Hematopoietic multipotent progenitor cell treated with erythropoietin and hydrocortisone succinate and interleukin-3 and kit ligand, for 8 days (in vitro differentiated cells): ENCODE measurements at places on chromosomes 6 and 20.
A peak's percentile ranks its signal among the peaks of the same experiment; 100 is the strongest.

DNA sequence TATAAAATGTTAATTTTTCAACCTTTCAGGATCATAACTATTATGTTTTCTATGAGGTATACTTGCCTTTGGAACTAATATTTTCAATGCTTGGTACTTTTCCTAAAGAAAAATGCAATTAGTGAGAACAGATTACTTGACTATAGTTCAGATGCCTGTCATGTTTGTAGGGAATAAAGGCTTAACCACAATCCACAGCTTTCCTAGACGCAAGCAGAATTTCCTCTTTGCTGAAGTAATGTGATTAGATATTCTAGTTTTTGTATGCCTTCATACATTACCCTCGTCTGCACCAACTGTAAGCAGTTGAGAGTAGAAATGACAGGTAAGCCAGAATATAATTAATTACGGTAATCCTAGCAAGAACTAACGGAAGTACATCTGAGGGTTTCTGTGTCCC lies 581.4 kb upstream of the MMS22L start:
- no peak for DNase-seq

- DNase-seq = peak; percentile 91
Measured at GRCh38 chr6:126118058-126118755, 131.9 kb downstream of the TRMT11 start.

- DNase-seq = no peak
Measured at GRCh38 chr20:61744691-61745396, 320.8 kb downstream of the TAF4 start.

- DNase-seq = no peak
Measured at GRCh38 chr20:35458388-35458787, 3.0 kb downstream of the CEP250 start.

DNA sequence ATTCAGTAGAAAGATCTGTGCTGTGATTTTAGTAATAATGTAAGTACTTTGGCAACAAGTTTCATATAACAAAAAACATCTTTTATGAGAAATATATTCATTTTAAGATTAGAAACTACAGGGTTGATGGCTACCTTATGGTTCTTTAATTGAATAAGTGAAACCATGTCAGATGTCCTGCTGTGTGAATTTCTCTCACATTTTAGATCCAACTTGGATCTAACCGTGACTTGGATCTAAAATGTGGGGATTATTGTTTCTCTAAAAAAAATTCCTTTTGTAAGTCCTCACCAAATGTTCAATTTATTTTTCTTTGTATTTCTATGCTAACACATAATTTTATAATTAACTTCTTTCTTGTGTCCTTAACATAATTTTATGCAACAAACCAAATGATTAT lies 30.4 kb downstream of the ZC2HC1B start:
- no peak for DNase-seq

- no peak for DNase-seq
Measured at GRCh38 chr6:138640028-138640427, 133.5 kb upstream of the CCDC28A start.

- DNase-seq = no peak
Measured at GRCh38 chr6:83824388-83824801, 28.8 kb upstream of the RIPPLY2 start.

GRCh38 chr6:108850669-108851465 lies 2.6 kb downstream of the ARMC2 start:
- no peak for DNase-seq

DNA sequence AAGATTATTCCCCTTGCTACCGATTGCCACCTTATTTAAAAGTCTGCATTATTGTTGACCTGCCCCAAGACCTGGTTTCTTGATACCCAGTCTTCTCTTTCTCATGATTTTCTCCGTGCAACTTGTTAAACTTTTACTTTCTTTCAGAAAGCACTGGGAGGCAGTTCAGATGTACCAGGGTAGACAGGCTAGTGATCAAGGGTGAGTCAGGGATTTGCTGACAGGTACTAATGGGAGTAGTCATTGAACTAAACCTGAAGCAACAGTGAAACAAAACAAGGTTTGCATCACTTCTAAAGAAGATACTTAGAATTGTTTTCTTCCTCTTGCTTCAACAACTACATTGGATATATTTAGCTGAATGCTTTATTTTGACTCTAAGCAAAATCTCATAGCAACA lies 124.4 kb downstream of the KCNQ5 start:
- no peak for DNase-seq

GRCh38 chr6:139402876-139403386 lies 28.5 kb upstream of the CITED2 start:
- no peak for DNase-seq

- DNase-seq = no peak
Measured at GRCh38 chr6:111810294-111811131, 62.7 kb downstream of the FYN start.

DNA sequence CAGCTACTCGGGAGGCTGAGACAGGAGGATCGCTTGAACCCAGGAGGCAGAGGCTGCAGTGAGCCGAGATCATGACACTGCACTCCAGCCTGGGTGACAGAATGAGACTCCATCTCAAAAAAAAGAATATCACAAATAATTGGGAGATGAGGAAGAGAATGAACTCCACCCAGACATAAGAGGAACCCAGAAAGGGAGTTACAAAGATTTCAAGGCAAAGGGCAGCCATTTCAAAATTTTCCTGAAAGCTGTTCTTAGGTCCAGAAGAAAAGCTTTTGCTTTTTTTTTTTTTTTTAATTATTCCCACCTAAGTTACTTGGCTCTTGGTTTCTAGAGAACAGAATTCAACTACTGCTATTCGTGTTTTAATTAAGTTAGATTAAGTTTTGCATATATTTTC lies 23.8 kb downstream of the MYB start:
- no peak for DNase-seq

- no peak for DNase-seq
Measured at GRCh38 chr6:129253727-129254126, 370.8 kb downstream of the LAMA2 start.

DNA sequence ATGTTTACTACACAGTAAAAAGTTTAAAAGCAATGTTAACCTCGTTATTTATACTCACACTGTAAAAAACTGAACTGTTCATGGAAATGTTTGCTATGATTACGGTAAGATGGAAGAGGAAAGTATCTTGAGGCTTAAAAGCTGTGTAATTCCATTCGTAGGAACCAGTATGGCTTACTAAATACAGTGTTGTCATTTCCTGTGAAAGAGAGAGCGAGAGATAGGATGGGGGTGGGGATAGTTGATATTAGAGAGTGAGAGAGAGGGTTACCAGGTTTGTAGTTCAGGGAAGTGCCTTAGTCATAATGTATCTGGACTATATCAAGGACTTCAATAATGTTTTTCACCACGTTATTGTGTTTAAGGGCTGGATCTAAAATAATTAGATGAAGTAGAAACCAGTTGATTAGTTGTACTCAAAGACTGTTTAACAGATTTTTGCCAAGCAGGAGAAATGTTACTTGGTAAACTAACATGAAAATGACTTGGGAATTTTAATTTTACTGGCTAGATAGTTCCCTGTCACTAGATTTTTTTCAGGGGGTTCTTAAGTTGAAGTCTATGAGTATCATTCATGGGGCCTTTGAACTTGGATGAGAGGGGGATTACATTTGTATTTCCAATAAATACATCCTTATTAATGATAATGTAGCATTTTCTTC lies 30.4 kb downstream of the AFDN start:
- DNase-seq = no peak

DNA sequence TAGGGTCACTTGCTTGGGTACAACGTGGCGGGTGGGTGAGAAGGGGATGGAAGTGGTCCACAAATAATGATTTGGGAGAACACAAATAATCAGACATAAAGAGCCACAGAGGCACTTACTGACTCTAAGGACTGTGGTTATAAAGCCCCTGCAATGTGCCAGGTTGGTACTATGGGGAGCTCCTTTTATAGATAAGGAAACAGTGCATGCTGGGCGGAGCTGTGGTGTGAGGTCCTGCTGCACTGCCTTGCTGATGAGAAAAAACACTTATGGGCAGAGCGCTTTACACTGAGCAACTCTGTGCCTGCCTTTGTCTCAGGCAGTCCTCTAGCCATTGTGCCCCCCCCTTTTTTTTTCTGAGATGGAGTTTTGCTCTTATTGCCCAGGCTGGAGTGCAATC lies 29.1 kb upstream of the SCRT2 start:
- peak; percentile 82 for DNase-seq

DNA sequence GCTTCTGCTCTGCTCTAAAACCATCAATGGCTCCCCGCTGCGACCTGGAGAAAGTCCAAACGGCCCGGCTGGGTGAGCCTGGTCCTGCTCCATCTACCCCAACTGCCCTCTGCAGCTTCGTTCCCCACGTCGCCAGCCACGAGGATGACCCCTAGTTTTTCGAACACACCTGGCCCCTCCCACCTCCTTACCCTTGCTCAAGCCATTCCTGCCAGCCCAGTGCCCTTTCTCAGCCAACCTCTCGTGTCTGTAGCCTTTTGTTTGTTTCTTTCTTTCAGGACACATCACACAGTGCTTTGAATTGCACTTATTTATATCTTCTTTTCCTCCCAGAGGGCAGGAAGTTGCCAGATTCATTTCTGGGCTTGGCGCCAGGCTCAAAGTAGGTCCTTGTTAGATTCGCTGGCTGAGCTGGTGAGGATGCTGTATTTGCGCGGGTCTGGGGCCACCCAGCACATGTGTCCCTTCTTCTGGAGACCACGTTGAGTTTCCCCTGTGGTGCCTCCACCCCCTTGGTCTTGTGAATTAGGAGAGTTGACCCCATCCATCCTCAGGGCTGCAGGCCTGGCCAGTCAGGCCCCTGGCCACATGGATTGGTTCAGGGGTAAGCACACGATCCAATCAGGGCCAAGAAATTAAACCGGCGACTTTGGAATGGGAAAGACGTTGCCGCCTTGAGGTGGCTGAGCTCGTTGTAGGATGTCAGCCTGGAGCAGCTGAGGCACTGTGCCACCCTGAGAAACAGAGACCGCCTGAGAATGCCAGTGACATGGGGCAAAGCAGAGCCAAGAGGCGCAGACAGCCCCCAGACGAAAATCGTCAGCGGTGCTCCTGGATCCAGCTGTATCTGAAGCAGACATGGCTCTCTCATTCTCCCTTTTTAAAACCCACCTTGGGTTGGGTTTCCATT lies 156.0 kb downstream of the CEBPB start:
- DNase-seq = peak; percentile 17

DNA sequence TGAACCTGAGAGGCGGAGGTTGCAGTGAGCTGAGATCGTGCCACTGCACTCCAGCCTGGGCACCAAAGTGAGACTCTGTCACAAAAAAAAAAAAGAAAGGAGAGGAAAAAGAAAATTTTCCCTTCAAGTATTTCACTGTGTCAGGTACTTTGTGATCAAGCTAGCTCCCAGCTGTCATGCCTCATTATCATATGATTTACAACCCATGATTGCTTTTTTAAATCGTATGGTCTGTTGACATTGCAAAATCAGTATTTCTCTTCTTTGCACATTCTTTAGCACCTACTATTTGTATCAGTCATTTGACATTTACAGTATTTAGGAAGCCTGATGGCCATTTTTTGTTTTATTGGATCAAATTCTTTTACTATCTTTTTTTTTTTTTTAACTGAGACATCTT lies 22.4 kb downstream of the SASH1 start:
- DNase-seq = no peak

DNA sequence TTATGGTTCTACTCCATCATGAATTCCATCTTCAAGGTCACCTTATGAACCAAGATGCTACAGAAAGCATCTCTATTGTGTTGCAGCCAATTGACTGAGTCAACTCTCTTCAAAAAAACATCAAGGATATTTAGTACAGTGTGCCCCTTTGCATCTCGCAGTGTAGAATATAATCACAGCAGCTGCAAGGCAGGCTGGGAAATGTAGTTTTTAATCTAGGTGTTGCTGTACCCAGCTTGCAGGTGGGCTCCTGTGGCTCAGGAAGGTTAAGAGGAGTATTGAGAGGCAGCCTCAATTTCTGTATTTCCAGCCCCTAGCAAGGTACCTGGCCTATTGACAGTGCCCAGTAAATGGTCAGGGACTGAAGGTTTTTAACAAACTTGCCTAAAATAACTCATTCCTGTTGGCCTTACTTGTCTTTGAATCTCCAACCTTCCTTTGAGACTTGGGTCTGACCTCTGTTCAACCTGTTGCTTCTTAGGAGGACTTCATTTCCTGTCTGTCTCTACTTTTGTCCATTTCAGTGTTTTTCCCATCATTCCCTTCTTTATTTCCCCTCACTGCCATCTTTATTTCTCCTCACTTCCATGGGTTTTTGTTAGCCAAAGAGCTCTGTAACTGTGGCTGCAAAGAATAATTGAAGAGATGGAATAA lies 150.5 kb downstream of the DNAH8 start:
- DNase-seq = no peak

DNA sequence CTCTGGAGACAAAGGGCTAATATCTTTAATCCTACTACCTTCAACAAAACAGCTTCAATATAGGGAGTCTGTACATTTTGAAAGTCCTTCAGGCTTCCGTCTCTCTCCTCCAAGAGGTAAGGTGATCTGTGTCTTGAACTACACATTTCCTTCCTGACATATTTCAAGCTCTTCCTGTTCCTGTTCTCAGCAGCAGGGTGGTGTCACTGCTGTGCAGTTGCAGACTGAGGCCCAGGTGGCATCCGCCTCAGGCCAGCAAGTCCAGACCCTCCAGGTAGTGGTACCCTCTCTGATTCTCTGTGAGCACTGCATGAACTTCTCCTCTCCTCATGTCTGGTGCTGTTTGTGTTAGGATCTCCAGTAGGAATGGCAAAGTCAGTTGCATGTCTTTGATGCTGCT lies 7.8 kb downstream of the NFYA start:
- no peak for DNase-seq

GRCh38 chr6:43013097-43013842 lies 476 bp downstream of the MEA1 start:
- peak; percentile 92 for DNase-seq

DNA sequence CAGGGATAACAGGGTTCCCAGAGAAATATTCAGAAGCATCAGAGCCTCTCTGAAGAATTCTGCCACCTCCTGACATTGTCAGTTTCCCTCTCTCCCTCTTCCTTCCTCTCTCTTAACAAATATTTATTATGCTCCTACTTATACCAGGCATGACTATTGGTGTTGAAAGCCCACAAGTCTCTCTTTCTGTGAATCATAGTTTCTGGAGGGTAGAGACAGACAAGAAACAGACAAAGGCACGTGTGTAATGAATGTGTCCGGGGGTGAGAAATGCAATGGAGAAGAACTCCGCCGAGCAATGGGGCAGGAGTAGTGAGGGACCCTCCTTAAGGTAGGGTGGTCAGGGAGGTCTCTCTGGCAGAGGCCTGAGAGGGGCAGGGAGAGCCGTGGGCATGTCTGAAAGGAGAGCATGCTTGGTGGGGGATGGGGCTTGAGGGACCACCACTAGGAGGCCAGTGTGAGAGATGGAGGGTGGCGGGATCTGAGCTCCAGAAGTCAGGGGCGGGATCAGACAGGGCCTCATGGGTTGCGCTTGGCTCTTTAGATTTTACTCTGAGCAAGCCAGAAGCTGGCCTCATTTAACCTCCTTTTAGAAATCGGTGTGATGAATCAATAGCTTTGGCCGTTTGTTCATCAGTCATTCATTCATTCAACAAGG lies 57.3 kb downstream of the EYA2 start:
- DNase-seq = no peak

DNA sequence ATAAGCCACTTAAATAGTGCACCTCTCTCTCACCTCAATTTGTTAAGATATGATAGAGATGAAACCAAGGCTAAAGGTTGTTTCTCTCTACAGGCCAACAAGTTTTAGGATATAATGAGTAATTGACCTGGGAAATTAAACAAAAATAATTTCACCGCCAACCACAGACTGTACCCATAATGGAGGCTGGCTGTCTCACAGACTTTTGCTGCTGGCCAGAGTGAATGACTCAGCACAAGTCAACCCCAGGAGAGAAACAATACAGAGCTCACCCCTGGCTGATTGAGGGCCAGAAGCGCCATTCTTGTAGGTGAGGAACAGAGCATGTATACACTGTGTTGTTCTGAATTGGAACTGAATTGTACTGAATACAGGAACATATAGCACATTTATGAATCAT lies 99.9 kb downstream of the CAP2 start:
- peak; percentile 24 for DNase-seq
